Dorsolateral prefrontal cortex (tissue), 122 donors: ENCODE measurements at places on chromosomes 1 and 21.

DNA sequence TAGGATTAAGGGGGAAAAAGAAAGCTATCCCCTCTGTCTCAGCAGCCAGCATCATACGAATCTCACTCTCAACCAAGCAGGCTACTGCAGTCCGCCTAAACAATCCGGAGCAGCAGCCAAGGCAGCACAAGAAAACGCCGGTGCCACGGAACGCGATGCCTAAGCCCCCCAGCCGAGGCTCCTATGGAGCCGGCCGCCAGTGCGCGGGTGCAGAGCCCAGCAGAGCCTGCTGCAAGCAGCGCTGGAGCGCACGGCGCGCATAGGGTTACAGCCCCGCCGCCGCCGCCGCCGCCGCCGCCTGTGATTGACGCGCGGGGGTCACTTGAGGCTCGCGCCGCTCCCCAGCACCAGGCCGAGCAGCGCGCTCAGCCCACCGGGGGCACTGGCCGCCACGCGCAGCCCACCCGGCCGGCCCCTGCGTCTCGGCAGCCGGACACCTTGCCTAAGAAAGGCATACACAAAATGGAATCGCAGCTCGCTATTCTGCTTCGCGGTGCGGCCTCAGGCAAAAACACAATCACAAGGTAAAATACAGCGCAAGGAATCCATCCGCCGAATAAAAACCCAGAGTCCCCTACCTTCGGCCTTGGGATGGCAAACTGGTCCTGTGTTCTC, 780 bp downstream of the HIVEP3 start:
- DNase-seq, result peak; percentile 77

DNA sequence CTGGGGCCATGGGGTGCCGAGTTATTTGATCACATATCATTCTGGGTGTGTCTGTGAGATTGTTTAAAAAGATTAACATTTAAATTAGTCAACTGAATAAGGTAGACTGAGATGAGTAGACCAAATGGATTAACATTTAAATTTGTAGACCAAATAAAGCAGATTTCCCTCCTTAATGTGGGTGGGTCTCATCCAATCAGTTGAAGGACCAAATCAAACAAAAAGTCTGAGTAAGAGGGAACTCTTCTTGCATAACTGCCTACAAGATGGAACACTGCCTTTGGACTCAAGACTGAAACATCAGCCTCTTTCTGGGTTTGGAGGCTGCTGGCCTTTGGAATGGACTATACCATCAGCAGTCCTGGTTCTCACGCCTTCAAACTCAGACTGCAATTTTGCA, 17.0 kb upstream of the SNX7 start:
- DNase-seq, result no peak

DNA sequence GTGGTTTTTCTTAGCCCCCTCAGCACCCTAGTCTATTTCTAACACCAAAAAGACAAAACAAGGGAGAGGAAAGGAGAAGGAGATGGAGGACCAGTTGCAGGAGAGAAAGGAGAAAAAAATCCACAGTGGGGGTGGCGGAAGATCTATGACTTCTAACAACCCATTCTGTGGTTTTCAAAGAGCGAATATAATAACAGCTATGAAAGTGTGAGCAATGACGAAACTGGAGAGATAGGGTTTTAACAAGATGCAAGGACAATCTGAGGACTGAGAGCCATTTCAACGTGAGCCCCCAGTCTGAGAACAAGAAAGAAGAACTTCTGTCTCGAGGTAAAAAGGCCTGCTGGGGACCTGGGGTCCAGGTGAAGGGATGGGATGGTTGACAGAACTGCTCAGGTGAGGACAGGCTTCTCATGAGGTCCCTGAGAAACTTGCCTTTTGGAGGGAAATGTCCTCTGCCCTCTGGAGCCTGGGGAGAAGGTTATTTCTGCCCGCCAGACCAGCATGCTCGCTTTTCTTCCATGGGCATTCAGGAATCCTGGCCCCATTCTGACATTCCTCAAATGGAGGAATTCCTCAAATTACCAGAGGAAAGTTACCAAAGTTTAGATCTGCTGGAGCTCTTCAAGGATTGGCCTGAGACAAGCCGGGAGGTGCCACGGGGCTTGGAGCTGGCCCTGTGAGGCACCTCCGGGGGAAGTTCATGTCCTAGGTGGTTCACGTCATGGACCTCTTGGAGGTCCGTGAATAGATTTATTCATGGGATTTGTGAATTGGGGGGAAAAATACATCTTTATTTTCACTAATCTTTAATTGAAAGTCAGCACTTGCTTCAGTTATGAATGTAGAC, at the start of gene CD160:
TSS of gene CD160 (plus strand) at position 270 of the 850 bp plus-strand sequence. CDS start 8,829 bp downstream, outside the sequence.
- DNase-seq, result no peak

GRCh38 chr1:6991266-6991665, 206.0 kb downstream of the CAMTA1 start:
- no peak for DNase-seq

DNA sequence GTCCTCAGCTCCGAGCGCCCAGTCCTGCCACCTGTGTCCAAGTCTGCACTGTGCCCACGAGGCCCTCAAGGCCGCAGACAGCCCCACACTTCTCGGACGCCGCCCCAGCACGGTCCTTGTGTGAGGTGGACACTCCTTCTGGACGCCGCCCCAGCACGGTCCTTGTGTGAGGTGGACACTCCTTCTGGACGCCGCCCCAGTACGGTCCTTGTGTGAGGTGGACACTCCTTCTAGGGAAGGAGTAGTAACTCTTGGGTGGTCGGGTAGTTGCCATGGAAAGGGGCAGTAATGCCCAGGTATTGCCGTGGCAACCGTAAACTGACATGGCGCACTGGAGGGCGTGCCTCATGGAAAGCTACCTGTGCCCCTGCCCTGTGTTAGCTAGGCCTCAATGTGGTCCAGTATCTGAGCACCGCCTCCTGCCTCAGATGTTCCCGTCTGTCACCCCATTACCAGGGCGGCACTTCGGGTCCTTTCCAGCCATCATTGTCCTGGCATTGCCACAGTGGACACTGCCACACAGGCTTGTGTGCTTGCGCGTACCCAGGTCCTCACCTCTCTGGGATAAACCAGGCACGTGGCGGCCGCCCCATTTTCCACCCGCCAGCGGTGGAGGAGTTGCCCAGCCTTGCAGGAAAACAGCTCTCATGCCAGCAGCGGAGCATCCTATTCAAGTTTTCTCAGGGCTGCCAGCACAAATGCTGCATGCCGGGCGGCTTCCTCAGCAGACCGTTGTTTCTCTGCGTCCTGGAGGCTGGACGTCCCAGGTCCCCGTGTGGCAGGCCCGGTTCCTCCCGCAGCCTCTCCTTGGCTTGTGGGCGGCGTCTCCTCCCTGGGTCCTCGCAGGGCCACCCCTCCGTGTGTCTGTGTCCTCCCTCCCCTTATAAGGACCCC, 40.8 kb upstream of the POFUT2 start:
- no peak for DNase-seq

DNA sequence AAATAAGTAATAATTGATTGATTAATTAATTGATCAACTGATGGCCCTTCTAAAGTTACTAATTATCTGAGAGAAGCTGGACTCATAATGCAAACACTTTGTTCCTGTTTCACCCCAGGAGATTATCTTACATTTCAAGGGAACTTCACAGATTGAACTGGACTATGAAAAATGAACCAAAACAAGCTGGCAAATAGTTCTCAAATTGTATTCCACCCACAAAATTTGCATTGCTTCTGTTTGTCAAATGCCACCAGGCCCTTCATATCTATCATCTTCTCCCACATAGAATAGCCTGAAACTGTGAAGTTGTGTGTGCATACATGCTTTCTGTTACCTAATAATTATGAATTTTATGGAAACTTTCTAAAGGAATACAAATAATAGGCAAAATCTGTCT, 104.0 kb downstream of the ZNF281 start:
- DNase-seq, result no peak

- DNase-seq, result no peak
These were observed 65.6 kb downstream of the NTPCR start for GRCh38 chr1:233015965-233016364.

DNA sequence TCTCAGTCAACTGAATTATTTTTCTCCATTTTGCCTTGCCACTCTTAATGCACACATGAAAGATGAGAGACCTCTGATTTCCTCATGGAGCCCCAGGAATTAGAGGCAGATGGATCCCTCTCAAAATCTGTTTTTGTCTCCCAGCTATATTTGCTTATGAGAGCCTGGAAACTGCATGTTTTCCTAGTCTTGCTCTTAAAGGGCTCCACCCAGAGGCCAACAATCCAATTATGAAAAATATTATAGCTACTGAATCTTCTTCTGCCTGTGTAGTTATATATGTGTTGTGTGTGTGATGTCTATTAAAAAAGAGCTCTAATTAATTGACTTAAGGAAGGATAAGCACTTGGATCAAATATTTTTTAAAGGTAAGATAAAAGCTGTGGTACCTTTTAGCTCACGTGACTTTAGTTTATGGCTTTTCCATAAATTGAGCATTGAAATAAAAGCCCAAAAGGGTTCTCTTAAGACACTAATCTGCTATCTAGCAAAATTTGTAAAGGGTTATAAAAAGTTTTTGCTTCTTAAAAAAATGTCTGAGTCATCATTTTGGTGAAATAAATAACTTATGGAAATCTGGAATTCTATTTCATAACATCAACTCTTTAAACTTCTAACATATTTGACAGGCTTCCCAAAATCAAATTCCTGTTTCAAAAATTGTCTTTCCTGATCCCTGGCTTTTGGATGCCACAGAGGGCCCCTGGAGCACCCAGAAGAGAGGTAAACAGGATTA, 31.2 kb upstream of the TSPEAR start:
- no peak for DNase-seq

GRCh38 chr1:20373764-20374163, 83.1 kb downstream of the VWA5B1 start:
- DNase-seq, result no peak

- no peak for DNase-seq
These were observed 955.7 kb downstream of the TTLL7 start for GRCh38 chr1:83043244-83043643.

DNA sequence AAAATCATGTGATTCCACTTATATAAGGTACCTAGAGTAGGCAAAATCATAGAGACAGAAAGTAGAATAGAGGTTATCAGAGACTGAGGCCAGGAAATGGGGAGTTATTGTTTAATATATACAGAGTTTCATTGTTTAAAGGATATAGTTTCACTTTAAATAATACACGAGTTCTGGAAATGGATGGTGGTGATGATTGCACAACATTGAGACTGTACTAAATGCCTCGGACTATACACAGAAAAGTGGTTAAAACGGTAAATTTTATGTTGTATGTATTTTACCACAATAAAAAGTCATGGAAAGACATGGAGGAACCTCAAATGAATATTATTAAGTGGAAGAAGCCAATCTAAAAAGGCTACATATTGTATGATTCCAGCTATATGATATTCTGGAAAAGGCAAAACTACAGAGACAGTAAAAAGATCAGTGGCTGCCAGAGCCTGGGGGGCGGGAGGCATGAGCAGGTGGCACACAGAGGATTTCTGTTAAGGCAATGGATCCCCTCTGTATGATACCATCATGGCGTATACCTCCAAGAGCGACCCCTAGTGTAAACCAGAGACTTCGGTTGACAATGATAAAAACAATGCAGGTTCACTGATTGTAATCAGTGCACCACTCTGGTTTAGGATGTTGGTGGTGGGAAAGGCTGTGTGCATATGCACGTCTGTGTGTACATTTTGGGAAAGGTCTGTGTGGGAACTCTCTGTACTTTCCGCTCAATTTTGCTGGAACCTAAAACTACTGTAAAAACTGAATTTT, 7.5 kb downstream of the C1orf198 start:
- no peak for DNase-seq

DNA sequence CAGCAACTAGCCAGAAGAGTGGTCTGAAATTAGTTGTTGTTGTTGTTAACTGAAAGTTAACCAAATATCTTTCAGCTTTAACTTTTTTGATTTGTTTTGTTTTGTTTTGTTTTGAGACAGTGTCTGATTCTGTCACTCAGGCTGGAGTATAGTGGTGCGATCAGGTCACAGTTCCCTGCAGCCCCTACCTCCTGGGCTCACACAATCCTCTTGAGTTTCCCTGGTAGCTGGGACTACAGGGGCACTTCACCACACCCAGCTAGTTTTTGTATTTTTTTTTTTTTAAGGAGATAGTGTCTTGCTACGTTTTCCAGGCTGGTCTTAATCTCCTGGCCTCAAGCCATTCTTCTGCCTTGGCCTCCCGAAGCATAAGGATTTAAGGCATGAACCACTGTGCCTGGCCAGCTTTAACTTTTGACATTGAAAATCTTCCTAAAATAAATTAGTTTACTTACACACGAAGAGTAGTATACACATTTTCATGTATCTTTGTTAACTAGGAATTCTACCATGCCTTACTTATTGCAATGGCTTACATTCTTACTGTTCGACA, 45.0 kb downstream of the GNG12 start:
- DNase-seq, result no peak

DNA sequence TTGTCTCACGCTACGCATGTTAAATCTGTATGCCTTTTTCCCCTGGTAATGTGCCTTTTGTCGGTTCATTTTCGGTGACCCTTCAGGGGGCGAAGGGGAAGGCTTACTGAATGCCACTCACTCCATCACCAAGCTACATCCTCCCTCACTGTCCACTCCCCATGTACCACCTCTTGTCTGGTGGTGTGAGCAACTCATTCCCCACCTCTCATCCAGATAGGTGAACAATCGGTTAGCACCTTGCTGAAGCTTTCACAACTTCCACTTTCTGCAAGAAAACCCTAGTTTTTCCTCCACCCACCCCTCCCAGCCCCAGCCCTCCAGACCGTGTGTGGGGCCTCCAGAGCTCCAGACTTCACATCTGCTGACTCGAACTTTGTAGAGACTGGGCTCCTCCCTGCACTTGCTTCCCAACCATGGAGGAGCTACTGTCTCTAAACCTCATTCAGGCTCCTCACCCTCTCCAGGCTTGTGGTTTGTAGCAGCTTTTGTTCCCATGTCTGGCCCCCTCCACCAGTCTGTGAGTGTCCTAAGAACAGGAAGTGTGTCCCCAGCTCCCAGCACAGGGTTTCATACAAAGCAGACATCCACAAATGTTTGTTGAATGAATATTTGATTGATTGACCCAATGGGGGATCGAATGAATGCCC, 48.4 kb upstream of the RUNX3 start:
- no peak for DNase-seq

DNA sequence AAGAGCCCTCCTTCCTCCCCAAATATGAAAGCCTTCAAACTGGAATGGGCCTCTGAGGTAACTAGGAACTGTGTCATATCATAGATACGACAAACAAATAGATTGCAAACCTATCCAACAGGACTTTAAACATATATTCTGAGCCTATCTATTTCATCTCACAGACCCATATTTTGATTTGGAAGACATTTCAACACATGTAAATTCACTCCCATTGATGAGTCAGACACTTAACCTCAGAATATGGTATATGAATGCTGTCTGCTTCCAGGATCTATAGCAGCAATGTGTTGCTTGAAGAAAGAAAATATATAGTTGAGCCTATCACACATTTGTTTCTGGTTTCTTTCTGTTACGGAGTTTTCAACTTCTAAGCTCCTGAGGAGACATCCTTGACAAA, 221.9 kb upstream of the SAMSN1 start:
- no peak for DNase-seq

- DNase-seq, result no peak
These were observed 58.5 kb upstream of the LAX1 start for GRCh38 chr1:203706444-203706843.

GRCh38 chr1:20732071-20732587, 374 bp downstream of the SH2D5 start:
- DNase-seq, result peak; percentile 55

GRCh38 chr1:85463731-85464496, 1.0 kb downstream of the DDAH1 start:
- no peak for DNase-seq

GRCh38 chr1:205915354-205915990, 27.8 kb downstream of the SLC26A9 start:
- no peak for DNase-seq
